ENCODE measurements at places on chromosomes 11 and 22.
A peak's percentile ranks its signal among the peaks of the same experiment; 100 is the strongest.

DNA sequence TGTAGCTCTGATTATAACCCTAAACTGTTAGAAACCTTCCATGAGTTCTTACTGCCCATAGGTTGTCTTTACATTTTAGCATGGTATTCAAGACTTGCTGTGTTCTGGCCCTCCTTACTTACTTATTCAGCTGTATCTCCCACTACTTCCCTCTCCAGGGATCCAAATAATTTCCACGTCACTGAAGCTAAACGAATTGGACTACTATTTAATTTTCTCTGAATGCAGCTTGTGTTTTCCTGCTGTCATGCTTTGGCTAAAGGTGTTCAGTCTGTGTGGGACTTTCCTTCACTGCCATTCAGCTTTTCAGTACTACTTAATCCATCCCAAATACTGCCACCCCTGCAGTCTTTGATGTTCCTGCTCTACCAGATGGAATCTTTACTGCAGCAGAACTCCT is 88.3 kb downstream of the UVRAG start:
- no peak for DNase-seq

DNA sequence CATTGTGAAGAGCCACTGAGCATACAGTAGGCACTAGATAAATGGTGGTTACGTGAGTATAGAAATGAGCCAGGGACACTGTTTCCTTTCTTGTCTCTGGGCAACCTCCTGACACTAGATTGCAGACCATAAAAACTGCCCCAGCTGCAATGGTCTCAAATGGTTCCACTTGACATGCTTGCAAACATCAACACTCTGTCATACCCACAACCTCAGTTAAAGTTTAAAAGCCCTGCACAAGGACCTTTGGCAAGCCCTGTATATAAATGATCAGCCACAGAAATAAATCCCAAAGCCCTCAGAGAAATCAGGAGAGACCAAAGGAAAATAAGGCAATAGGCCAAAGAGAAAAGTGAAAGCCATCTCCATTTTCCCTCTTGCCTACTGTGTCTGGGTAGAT is 20.7 kb downstream of the PLEKHA7 start:
- no peak for DNase-seq

- DNase-seq: no peak
Measured at GRCh38 chr11:95652002-95652472, 137.5 kb downstream of the FAM76B start.

GRCh38 chr11:113876074-113876797 is 864 bp upstream of the USP28 start:
- no peak for DNase-seq

GRCh38 chr11:69308936-69309615 is 15.1 kb downstream of the MYEOV start:
- no peak for DNase-seq

DNA sequence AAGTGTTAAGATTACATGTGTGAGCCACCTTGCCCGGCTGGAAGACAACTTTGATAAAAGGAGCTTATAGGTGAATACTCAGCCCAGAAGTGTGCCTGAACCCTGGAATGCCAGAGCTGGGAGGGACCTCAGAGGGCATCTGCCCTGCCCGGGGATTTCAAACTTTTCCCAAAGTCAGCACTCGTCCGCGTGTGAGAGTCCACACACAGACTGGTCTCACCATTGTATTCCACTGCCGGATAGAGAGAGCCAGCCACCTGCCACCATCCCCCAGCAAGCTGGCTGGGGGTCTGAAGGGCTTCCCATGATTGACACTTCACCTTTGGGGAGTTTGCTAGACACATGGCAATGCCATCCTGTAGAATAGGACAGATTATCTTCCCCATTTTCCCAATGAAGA is 49.2 kb downstream of the APOL3 start:
- DNase-seq: no peak

DNA sequence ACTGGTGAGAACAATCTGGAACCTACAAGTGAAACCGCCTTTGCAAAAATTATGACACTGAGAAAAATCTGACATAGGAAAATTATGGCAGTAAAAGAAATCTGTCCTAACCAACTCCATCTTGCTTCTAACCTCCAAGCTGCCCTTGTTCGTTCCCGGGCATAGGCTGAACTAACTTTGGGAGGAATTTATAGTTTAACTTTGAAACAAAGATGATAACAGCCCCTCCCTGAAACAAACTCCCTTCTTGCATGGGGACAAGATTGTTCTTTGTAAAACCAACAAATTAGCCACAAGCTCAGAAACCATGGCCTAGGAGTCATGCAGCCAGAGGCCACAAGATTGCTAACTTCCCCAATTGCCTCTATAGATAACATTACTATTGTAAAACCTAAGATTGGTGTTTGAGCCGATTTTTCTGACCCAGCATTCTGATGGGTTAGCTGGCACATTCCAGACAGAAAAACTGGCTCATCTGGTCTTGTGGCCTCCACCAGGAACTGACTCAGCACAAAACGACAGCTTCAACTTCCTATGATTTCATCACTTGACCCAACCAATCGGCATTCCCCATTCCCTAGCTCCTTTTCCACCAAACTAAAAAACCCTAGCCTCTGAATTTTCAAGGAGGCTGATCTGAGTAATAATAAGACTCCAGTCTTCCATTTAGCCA is 3.6 kb upstream of the CCDC81 start:
- DNase-seq: no peak

DNA sequence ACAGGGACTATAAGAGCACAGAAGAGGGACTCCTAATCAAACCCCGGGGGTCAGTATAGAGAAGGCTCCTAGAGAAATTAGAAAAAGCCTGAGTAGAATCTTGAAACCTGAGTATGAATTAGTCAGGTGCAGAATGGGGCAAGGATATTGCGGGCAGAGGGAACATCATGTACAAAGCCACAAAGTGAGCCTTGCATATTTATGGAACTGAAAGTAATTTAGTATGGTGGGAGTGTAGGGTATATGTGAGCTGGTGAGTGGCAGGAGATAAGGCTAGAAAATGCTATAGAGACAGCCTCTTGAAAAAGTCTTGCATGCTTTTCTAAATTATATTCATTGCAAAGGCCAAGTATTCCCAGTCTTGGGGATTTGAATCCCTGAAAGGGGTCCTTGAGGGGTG is 93.7 kb downstream of the STIM1 start:
- peak; percentile 68 for DNase-seq

DNA sequence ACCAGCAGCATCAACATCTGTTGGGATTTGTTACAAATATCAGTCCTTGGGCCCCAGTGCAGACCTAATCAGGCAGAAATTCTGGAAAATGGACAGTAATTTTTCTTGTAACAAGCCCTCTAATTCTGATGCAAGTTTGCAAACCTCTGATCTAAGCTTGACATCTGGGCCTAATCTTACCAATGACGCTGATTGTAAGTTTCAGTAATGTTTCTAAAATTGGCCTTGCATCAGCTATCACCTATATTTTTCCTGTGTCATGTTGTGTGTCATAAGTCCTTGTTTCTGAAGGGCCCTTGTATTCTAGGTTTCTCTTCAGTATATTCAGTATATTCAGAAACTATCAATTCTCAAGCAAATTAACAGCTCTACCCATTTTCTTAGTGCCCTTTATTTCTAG is 36.4 kb downstream of the ZNF215 start:
- no peak for DNase-seq

GRCh38 chr22:48079505-48080290 is 1317.2 kb downstream of the TBC1D22A start:
- no peak for DNase-seq

- no peak for DNase-seq
Measured at GRCh38 chr11:6608726-6609501, 3.1 kb downstream of the TAF10 start.
